ENCODE measurements at places on chromosomes 13 and 19.

GRCh38 chr13:110819203-110820014 is 95.5 kb downstream of the ANKRD10 start:
- DNase-seq, result peak; percentile 38

DNA sequence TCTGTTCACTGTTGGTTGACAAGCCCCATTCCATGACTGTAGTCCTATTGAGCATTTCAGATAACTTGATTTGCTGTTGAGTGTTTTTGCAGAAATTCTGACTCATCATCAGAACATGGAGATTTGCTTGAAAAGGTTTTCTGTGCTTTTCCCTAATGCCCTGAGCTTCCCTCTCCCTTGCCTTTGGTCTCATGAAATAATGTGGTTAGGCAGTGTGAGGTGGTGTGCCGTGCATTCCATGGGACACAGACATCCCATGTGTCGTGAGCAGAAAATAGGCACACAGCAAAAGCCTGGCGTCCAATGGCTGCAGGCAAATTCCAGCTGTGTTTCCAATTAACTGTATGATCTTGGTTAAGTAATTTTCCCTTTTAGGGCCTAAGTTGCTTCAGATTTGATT is 197.4 kb downstream of the DLEU7 start:
- DNase-seq, result no peak

DNA sequence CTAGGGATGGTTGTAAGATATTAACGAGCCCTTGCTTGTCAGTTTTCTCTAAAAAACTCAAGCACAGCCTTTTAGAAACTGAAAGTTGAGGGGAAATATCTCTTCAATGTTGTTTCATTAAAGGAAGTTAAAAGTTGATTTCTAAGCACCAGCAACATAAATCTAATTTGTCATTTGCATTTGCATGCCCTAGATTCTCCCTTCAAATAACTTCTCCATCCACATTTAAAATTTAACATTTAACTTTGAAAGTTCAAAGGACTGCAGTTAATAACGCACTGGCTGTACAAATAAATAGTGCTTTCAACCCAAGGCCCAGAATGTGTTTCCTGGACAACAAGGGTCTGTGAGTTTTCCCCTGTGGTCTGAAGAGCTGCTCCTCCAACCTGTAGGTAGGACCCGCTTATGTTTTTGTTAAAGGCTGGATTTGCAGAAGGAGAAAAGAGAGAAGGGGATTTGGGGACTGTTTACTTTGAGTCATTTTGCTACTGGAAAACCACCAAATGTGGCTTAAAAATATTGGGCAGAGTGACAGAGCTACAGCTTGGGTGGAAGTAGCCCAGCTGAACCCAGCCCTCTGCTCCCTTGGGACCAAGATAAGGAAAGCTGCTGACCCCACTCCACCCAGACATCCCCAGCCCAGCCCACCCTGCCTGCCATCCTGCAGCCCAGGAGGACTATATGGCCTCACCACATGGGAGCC is 39.8 kb downstream of the TNFRSF19 start:
- DNase-seq, result no peak

DNA sequence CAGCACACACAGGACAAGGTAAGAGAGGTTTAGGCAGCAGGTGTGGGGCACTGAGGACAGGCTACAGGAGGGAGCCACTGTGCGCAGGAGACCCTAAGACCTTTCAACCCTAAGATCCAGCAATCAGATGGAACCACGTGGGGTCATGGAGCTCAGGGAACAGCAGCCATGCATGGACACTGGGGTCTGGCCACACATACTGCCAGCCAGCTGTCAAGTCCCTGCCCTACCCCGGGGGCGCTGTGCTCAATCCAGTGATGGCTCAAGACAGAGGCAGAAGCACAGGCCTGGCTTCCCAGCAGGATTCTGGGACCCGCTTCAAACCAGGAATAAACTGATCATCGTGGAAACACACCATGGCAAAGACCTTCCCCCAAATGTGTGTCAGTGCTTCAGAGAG is 25.5 kb upstream of the EPHX3 start:
- no peak for DNase-seq

- peak; percentile 45 for DNase-seq
Measured at GRCh38 chr19:662962-663681, at the start of gene RNF126. RNF126 (minus strand) TSS chr19:663214; CDS start chr19:663121, 93 bp downstream.

GRCh38 chr13:98273067-98273823 is 96.2 kb upstream of the RNF113B start:
- DNase-seq, result no peak

DNA sequence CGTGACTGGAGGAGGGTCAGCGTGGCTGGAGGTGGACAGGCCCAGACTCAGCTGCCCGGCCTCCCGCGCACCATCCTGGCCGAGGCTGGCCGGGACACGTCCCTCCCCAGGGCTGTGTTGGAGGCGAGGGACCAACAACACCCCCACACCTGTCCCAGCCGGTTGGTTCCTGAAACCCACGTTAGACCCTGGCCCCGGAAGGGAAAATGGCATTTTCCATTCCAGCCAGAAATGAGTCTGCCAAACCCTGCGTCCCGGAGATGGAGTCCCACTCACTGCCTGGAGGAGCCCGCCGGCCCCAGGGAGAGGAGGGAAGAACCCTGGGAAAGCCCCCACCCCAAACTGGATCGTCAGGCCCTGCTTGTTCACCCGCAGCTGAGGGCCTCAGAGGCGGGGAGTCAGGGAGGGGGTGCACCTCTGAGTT is 4.8 kb upstream of the WDR18 start:
- DNase-seq, result no peak

- DNase-seq, result no peak
Measured at GRCh38 chr13:80337288-80338081, 3.4 kb downstream of the SPRY2 start.

- DNase-seq, result no peak
Measured at GRCh38 chr19:47615230-47615629, 6.3 kb downstream of the BICRA start.

DNA sequence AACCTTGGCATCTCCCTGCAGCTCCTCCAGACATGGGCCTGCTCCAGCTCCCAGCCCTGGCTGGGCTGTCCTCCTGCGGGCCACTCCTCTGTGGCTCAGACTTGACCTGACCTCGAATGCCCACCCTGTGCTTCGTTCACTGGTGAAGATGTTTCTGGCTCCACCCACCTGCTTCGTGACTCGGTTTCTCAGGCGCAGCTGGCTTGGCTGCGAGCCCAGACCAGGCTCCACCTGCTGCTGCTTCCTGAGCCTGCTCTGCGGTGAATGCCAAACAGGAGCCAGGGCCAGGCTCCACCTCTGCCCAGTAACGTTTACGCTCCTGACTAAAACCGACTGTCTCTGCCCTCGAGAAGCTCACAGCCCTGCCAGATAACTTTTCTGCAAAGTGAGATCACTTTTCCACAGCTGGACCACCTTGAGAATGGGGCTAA is 8.9 kb upstream of the RSPH6A start:
- DNase-seq, result peak; percentile 58

Measured in DMS153 (cell line).